ENCODE measurements at places on chromosomes 5 and 9.

GRCh38 chr5:143393524-143393923 is 10.0 kb downstream of the NR3C1 start:
- no peak for DNase-seq

DNA sequence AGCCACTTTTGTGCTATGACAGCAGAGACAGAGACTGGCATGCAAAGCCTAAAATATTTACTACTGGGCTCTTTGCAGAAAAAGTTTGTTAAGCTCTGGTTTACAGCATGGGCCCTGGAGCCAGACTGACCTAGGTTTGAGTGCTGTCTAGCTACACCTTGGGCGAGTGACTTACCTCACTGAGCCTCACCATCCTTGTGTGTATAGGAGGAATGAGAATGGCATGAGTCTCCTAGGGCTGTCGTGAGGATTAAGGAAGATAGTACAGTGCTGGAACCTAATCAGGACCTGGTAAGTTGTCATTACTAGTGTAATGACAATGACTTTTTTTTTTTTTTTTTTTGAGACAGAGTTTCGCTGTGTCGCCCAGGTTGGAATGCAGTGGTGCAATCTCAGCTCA is 65.2 kb downstream of the MSX2 start:
- no peak for DNase-seq

DNA sequence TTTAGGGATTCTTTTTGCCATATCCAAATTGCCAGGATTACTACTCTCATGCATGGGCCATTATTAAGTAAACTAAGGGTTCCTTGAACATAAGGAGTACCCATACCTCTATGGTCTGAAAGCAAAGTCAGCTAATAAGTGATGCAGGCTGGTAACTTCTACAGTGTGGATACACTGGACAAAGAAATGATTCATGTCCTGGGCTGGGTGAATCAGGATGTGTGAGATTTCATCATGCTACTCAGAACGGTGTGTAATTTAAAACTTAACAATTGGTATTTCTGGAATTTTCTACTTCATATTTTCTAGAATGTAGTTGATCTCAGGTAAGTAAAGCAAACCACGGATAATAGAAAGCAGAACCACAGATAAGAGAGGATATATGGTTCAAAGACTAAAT is 428.8 kb downstream of the CHSY3 start:
- DNase-seq = no peak

DNA sequence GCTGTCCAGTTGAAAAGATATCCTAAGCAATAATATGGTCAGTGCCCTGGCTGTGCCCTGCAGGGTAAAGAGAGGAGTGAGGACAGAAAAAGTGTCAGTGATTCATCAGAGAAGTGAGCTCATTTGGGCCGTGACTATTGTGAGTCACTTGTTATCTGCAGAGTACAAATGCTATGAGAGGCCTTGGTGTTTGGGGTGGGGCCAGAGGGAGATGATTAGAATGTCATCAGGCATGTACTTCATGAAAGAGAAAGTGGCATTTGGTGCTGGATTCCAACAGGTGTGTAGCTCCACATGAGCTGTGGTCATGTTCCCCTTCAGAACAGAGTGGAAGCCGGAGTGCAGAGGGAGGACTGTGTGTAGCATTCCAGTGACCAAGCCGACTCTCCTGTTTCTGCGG is 174.1 kb downstream of the KDM4C start:
- peak; percentile 19 for DNase-seq

DNA sequence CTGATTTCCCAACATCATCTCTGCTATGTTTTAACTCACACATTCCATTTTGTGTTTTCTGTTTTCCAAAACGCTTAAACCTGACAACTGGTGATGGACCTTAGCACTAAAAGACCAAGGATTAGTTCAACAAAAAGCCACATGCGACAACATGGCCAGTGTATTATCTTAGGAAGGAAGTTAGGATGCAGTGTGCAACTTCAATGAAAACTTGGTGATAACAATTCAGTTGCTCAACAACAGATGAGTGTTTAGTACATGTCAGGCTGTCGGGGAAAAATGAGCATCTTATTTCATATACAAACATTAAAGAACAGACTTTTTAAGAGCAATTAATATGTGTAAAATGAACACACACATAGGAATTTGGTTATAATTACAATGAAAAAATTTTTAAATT is 780.0 kb downstream of the SEMA5A start:
- DNase-seq = no peak

DNA sequence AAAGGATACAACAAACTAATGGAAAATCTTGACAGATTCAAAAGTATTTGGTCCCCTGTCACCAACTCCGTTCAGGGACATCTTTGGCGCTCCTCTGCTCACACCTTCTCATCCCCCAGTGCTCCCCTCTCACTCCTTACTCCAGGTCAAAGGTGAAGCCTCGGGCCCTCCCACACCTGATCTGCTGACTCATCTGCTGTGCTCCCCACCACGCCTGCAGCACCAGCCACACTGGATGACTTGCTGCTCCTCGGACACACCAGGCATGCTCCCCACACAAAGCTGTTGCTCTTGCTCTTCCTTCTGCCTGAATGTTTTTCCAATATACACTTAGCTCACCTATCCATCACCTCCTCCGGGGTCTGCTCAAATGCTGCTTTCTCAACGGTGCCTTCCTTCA is 123.4 kb downstream of the ESM1 start:
- no peak for DNase-seq
